ENCODE measurements at places on chromosomes 16 and 17.
A peak's percentile ranks its signal among the peaks of the same experiment; 100 is the strongest.

- no peak for DNase-seq
Measured at GRCh38 chr16:23227529-23227928, 45.0 kb downstream of the SCNN1G start.

GRCh38 chr16:58176608-58177352 is 21.1 kb downstream of the CSNK2A2 start:
- DNase-seq = peak; percentile 32

- DNase-seq = peak; percentile 46
Measured at GRCh38 chr17:8151641-8152111, 528 bp downstream of the PER1 start.

DNA sequence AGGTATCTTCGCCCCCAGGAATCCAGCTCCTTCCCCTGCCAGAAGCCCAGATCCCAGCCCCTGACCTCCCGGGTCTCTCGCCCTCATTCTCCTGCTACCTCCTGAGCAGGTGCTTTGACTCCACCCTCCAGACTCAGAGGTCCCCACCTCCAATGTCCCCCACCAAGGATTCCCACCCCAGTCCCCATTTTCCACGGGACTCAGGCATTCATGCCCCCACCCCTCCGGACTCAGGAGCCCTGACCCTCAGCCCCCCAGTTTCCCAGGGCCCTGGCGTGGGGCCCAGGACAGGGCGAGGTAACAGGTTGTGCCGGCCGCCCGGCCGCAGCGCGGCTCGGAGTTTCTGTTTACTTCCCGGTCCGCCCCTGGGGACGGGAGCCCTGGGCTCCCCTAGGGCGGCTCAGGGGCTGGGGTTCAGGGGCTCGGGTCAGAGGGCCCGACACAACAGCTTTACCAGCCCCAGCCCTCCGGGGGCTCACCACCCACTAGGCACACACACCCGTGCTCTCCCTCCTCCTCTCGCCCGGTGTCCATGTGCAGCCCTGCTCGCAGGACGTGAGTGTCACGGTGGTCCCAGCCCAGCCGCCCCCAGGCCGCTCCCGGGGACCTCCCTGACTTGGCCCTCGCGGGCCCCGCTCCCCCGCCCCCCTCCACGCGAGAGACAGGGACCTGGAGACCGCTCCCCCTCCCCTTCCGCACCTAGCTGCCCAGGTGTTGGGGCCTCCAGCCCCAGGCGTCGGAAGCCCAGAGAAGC is 595 bp downstream of the BICDL2 start:
- no peak for DNase-seq

GRCh38 chr16:67198238-67198734 is 645 bp upstream of the ELMO3 start:
- peak; percentile 34 for DNase-seq

GRCh38 chr16:12063004-12063395 is 86.5 kb downstream of the SNX29 start:
- no peak for DNase-seq

DNA sequence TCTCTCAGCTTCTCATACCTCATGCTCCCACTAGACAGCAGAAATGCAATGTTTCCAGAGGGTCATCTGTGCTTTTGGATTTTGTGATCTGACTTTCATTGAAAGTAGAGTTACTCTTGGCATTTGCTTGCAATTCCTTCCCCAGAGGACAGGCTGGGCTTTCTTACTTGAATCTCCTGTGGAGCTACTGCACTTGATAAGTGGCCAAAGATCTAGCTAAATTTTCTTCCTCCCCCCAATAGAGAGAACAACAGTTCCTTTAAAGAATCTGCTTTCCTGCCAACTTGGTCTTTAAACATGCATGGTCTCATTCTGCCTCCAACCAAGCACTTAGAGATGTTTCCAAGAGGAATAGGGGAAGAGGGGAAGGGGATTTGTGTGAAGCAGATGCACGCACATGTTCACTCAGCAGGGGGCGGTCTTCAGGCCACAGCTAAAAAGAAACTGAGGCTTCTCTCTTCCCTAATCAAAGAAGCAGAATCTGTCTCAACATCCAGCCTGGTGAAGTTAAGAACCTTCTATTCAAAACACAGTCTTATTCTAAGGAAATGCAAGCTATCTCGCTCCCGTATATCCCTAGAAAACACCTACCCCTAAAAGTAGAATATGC is 229.6 kb downstream of the ZFHX3 start:
- no peak for DNase-seq

GRCh38 chr17:64154313-64154695 is 24.4 kb upstream of the ERN1 start:
- no peak for DNase-seq

GRCh38 chr16:56994311-56994710 is 5.0 kb downstream of the NLRC5 start:
- DNase-seq = no peak

GRCh38 chr17:4518901-4519300 is 20.2 kb downstream of the SPNS2 start:
- DNase-seq = no peak

- no peak for DNase-seq
Measured at GRCh38 chr16:55949518-55949917, 74.3 kb upstream of the CES5A start.

GRCh38 chr16:53781023-53781605 is 77.2 kb downstream of the FTO start:
- DNase-seq = no peak

GRCh38 chr17:36720131-36720530 is 118.7 kb downstream of the MRM1 start:
- DNase-seq = no peak

- peak; percentile 85 for DNase-seq
Measured at GRCh38 chr16:74608944-74609343, 2.0 kb upstream of the GLG1 start.

GRCh38 chr16:67822511-67822910 is 15.8 kb downstream of the TSNAXIP1 start:
- DNase-seq = no peak

DNA sequence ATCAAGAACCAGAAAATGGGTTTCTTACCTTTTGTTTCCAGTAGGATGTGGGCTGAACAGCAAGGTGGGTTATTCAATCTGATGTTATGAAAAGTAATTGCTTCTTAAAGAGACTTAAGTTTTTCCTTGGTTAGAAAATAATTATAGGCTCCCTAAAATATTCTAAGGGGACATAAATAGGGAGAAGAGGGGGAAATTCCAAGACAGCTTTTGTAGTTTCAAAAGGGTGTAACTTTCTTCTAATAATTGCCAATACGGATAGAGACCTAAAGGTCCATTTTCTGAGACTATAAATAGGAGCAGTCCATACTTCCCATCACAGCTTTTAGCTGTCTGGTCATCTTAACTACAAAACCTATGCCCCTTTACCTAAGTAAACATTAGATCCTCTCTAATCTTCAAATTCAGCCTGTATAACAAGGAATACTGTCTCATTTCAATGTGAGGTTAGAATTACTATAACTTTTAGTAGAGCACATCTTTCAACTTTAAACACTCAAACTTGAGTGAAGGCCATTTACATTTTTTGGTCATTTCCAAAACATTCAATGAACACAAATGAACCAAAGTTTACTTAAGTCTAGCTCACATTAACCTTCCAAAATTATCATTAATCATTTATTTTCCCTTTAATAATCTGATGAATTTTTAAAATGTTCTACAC is 5.5 kb downstream of the SRSF1 start:
- no peak for DNase-seq

DNA sequence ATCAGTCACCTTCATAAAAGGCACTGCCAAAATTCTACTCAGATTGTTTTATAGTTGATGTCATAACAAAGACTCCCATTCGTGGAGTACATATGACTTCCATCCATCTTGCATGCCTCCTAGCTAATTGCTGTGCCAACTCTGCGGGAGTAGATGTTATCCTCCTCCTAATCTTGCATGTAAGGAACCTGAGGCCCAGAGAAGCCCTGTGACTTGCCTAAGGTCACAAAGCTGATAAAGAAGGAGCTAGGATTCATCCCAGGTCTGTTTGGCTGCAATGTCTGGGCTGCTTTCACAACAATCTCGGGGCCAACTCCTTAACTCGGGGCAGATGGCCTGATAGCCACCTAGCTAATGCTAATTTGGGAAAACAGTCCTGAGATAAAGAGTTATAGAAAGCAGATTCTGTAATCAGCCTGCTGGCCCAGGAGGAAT is 87.3 kb downstream of the YPEL2 start:
- DNase-seq = no peak

DNA sequence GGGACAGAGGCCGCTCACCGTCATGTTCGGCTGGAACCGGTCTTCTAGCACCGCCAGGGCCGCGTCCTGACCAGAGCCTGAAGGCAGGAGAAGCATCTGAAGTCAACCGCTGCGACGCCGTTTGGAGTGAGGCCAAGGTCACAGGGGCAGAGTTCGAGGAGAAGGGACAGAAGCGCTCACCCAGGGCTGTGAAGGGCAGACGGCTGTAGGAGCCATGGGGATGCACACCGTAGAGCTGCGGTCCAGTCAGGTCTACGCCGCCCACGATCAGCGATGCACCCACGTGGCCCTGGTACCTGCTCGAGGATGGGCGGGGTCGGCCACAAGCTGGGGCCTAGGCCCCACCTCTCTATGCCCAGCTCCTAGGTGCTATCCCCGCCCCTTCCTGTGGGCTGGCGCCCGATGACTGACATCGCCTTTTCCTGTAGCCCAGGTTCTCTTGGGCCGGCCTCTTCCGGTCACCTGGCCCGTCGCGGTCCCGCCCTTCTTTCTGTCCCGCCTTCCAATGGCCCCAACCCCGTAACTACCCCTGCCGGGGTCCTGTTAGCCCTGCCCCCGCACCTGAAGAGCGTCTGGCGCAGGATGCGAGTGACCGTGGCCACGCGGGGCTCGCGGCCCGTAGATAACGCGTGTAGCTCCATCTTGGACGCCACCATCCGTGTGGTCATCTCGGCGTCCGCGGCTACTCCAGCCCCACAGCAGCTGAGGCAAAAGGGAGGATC is 1.1 kb downstream of the PSMB10 start:
- peak; percentile 88 for DNase-seq

DNA sequence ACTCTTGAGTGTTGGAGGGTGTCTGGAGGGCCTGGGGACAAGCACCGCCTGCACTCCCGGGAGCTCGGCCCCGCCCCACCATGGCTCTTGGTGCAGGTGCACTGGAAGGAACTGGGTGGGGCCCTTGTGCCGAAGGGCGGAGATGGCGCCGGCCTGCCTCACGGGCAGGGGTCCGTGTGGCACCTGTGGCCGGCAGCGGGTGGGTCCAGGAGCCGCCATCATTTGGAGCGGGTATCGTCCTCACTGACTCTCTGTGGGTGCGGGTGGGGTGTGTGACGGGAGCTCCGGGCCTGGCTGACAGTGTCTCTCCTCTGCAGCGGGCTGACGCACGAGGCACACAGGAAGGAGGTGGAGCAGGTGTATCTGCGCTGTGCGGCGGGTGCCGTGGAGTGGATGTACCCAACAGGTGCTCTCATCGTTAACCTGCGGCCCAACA is 5.2 kb downstream of the METRNL start:
- no peak for DNase-seq

- no peak for DNase-seq
Measured at GRCh38 chr16:75320435-75320834, 69.0 kb upstream of the BCAR1 start.

- no peak for DNase-seq
Measured at GRCh38 chr17:68288375-68288774, 2.6 kb downstream of the SLC16A6 start.

DNA sequence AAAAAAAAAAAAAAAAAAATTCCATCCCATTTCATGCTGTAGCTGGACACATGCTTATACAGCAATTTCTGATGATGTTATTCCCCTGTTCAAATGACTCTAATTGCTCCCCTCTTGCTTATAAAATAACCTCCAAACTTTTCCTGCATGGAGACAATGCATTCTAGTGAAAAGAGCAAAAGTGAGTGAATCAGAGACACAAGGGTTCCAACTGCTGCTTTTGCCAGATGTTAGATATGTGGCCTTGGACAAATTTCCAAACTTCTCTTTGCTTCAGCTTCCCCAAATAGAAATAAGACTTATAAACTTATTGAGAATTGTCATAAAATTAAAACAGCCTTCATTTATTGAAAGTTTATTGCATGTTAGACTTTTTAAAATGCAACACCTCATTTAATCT is 65.0 kb upstream of the AXIN2 start:
- DNase-seq = no peak

GRCh38 chr16:84062734-84063640 is 20.4 kb upstream of the SLC38A8 start:
- DNase-seq = peak; percentile 64

DNA sequence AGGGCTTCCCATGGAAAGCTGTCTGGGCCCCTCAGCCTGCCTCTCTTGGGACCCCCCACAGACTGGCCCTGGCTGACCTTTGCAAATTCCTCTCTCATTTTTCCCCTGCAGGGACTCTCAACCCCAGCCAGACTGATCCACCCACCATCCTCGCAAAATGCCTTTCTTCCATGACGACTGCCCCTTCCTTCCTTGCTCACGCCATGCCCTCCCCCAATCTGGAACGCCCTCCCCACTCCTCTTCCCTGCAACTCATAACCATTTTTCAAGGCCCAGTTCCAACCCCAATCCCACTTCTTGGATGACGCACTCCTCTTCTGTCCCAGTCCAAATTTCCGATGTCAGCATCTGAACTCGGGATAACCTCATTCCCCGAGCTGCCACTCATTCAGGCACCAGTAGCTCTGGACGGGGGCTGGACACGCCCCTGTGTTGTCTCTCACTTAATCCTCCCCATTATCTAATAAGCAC is 1.3 kb upstream of the DNAI2 start:
- no peak for DNase-seq

GRCh38 chr17:78111016-78111726 is 17.4 kb downstream of the TMC6 start:
- no peak for DNase-seq

- no peak for DNase-seq
Measured at GRCh38 chr16:9393591-9393990, 302.1 kb downstream of the HAPSTR1 start.

- no peak for DNase-seq
Measured at GRCh38 chr16:1109648-1110047, 13.6 kb upstream of the C1QTNF8 start.

DNA sequence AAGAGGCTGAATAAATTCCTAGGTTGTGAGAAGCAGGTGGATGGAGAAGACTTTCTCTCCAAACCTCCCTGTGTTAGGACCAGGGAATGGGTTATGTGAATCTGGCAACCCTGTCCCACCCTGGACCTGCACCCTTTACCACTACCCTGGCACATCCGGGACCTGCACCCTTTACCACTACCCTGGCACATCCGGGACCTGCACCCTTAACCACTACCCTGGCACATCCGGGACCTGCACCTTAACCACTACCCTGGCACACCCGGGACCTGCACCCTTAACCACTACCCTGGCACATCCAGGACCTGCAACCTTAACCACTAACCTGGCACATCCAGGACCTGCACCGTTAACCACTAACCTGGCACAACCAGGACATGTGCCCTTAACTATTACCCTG is 207.0 kb upstream of the CACNG3 start:
- DNase-seq = no peak

GRCh38 chr16:1903220-1903574 is 15.0 kb downstream of the HS3ST6 start:
- DNase-seq = no peak

- no peak for DNase-seq
Measured at GRCh38 chr16:84842516-84843148, 22.8 kb downstream of the CRISPLD2 start.

DNA sequence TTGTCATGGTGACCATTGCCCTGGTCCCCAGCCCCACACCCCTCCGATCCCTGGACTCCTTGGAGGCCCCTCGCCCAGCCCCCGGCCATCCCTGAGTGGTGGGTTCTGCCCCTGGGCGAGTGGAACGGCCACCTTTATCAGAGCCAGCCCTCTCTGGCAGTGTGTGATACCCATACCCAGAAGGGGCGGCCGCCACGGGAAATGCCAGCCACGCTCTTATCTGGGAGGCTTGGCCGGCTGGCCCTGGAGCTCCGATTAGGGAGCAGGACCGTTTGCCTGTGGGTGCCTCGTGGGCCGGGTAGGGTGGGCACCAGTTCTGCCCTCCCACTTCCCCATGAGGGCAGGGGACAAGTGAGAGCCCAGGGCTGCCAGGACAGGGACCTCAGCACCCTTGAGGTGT is 58.3 kb upstream of the ZC3H18 start:
- DNase-seq = no peak

Measured in DND-41 (cell line).